ENCODE measurements at places on chromosomes 3 and 15.

GRCh38 chr3:166844329-166844728 lies 535.8 kb downstream of the ZBBX start:
- DNase-seq: no peak

- peak; percentile 54 for DNase-seq
These were observed 43.9 kb downstream of the PPCDC start for GRCh38 chr15:75067123-75067830.

- DNase-seq: no peak
These were observed 66.0 kb downstream of the MBNL1 start for GRCh38 chr3:152334761-152335160.

DNA sequence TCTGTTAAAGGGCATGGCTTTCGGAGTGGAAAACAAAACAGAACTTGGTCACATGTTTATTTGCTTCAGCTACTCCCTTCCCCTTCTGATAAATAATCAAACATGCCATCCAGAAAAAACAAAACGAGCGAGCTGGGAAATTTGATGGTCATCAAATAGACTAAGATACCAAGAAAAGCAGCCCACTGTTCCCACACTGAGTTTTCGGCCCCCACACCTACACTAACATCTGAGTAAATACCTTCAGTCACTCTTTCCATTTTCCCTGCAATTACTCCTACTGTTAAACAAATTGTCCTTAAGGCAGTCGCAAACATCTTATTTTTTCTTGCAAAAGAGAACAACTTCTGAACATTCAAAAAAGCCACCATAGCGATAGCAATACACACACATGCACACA lies 454.6 kb downstream of the FOXP1 start:
- no peak for DNase-seq

GRCh38 chr15:74782259-74783071 lies 585 bp downstream of the CSK start:
- no peak for DNase-seq
